ENCODE measurements at places on chromosomes 6 and 20.

GRCh38 chr6:44133003-44133931 lies 5.9 kb downstream of the TMEM63B start:
- DNase-seq: peak; percentile 42

DNA sequence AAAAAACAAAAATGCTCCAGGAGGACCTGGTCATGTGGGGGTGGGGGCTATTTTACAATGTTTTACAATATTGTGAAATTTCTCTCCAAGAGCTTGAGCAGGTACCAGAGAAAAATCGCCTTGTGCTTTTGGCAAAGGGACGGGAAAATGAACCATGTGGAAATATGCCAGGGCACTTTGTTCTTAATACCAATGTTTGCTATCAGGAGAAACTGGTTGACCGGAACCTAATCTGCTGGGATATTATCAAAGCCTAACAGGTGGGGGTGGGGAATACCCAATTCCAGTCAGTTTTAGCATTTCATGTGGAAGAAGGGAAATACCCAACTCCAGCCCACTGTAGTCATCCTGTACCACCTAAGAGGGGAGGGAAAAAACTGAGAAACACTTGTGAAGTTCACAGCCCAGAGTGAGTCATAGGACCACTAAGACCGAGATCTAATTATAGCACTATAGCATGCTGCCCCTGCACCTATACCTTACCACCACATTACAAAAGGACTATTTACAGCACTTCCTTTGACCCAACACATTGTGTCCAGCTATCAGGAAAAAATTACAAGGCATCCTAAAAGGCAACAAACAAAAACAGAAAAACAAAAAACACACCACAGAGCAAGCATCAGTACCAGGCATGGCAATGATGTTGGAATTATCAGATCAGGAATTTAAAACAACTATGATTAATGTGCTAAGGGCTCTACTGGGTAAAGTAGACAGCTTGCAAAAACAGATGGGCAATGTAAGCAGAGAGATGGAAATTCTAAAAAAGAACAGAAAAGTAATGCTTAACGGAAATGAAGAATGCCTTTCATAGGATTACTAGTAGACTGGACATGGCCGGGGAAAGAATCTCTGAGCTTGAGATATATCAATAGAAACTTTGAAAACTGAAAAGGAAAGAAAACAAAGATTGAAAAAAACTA lies 84.1 kb upstream of the POPDC3 start:
- no peak for DNase-seq

- DNase-seq: no peak
These were observed 221.4 kb upstream of the RREB1 start for GRCh38 chr6:6886171-6886885.

GRCh38 chr20:13995086-13995665 lies at the start of gene MACROD2:
TSS of gene MACROD2 (plus strand) at chr20:13995516.
- peak; percentile 92 for DNase-seq

DNA sequence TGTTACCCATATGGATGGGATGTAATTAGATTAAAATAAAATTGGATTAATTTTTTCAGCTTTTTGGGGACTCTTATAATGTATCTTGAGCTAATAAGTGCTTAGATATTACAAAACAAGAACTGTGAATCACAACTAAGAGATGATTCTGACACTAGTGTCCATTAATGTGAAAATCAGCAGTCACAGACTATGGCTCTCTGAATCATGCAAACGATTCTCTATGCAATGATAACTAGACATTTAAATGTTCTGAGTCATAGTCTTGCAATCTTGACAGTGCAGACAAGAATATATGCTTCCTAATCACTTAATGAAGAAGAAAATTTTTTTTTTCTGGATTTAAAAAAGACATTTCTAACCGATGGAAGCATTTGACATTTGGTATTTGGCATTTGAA lies 82.2 kb upstream of the OPRM1 start:
- no peak for DNase-seq

GRCh38 chr6:69390125-69390524 lies 406.7 kb downstream of the LMBRD1 start:
- no peak for DNase-seq

- no peak for DNase-seq
These were observed 7.1 kb downstream of the DDR1 start for GRCh38 chr6:30891450-30891723.

DNA sequence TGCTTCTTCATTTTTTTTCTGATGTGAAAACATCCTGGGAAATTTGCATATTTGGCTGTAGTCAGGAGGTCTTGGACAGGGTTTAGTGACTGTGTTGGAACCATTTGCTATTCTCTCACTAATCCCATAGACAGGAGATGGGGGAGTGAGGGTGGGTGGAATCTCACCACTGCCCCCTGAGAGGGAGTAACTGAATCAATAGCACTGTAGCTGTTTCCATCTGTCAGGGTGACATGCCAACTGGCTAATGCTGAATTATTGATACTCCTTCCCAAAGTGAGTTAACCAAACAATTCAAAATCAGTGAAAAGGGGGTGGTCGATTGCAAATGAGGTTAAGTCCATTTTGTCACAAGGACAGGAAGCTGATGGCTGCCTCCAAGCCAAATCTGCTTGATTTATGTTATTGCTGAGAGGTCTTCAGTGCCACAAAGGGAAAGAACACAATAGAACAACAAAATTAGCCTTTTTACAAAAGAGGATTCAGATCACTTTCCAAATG lies 55.1 kb upstream of the B3GAT2 start:
- DNase-seq: no peak

DNA sequence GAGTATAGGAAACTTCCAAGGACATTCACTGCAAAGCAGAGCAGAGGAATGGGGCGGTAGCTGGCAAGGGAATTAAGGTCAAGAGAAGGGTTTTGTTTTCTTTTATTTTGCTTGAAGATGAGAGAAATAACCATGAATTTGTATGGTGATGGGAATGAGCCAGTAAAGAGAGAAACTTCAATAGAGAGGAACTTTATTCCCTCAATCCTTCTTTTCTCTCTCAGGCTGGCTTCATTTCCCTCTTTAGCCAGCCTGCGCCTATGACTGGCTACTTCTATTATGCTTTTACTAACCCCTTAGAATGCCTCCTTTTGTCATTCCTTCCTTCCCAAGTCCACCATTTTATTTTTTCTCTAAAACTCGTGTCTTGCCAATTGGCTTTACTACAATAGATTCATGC lies 101.4 kb upstream of the CEP85L start:
- no peak for DNase-seq
